ENCODE measurements at places on chromosomes 13 and 19.

DNA sequence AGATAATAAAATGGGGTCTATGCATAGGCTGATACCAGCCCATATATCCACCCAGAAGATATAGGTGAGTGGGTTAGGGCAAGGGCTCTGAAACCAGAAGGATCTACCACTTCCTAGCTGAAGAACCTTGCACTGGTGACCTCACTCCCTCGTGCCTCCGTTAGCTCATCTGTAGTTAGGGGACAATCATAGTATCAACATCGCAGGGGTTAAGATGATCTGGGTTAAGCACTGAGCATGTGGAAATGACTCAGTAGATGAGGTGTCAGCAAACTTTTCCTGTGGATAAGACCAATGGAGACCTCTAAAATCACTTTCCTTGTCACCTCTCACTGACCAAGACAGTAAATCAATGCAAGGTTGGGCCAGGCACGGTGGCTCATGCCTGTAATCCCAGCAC lies 30.5 kb downstream of the TNFSF14 start:
- DNase-seq = peak; percentile 64

DNA sequence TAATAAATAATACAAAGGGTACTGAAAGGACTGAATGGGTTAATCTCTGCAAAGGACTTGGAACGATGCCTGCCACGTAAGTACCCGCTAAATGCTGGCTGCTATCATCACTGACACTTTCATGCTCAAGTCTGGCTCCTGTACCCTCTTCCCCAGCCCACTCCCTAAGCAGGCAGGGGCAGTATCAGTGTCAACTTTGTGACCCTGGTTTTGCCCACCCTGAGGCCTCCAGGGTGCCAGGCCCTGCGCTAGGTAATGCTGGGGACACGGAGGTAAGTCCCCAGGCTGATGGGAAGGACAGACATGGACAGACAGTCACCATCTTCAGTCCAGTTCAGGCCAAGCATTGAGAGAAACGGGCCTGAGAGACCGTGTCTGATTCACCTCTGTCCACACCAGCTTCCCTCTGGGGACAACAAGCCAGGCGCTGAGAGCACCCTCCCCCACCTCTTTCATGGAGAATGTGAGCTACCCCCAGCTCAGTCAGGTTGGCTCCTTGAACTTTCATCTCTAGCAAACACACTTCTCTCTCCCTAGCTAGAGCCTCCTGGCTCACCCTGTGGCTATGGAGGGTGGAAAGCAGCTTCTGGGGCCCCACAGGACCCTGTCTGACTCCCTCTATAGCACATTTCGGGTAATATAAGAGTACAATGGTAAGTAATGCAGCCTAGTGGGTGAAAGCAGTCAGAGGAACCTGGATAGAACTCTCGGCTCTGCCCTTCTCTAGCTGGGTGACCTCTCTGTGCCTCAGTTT lies 800 bp downstream of the ETFB start:
- no peak for DNase-seq

DNA sequence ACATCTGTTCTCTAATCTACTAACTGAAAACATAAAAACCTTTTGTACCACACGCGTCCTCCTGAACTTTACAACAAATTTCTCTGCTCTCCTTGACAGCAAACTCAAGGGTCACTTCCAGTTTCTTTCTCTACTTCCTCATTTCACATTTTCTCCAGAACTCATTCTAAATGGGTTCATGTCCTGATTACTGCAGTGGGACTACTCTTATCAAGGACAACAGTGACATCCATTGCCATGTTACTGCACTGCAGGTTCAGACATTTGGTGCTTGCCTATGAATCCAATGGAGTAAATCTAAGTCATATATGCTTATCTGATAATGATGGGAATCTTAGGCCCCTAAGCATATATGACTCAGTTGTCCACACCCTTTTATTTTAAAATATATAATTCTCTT lies 35.3 kb downstream of the FPR3 start:
- DNase-seq = no peak

GRCh38 chr19:50377517-50377916 lies 1.3 kb downstream of the NR1H2 start:
- DNase-seq = no peak

DNA sequence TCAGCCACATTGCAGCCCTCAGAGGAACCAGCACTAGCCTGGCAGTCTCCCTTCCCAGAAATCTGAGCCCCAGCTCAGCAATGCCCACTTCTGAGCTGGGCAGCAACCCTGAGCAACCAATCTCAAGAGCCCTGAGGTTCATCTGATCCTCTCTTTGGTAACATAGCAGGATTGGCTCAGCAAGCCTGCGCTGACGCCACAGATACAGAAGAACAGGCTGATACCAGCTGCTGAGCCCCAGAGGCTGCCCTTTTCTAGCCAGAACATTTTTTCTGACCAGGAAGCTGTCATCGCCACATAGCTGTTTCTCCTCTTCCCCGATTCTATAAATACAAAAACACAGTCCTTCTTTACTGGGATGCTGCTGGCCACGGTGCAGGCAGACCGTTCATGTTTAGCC lies 59.8 kb downstream of the TRPM4 start:
- DNase-seq = no peak

- DNase-seq = peak; percentile 61
These were observed 53.3 kb downstream of the RFX2 start for GRCh38 chr19:6056801-6057650.

GRCh38 chr13:73873940-73874830 lies 260.0 kb downstream of the KLF12 start:
- no peak for DNase-seq

- DNase-seq = no peak
These were observed 19.9 kb upstream of the TINCR start for GRCh38 chr19:5587661-5588060.

- DNase-seq = no peak
These were observed 62.9 kb upstream of the SPATA13 start for GRCh38 chr13:24097667-24098066.

DNA sequence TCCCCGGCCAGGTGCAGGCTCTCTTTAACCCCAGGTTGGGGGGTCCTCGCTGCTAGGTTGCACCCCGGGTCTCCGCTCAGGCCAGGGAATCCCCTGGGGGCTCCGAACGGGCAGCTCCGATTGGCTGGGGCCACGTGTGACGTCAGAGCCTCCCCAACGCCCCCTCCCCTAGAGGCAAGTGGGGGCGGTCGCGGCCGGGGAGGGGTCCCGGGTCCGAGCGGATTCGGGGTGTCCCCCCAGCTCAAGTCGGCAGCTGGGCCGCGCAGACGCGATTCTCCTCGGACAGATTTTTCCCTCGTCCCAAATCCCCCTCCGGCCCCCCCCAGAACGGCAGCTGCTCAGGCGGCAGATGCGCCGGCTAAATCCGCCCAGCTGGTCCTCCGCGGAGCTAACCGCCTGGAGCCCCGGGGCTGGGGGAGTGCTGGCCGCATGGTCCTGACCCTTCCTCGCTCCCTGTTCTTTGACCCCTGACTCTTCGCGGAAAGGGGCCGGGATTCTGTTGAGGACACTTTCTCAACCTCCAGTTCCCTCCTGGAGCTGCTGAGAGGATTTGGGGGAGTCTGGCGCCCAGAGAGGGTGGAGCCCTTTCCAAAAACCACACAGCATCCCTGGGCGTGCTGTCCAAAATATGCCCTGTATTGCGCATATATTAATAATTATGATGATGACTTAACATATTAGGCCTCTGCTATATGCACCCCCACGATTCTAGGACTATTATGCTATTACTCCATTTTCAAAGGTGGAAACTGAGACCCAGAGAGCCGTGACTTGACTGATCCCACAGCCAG lies 25.4 kb upstream of the SEMA6B start:
- no peak for DNase-seq

DNA sequence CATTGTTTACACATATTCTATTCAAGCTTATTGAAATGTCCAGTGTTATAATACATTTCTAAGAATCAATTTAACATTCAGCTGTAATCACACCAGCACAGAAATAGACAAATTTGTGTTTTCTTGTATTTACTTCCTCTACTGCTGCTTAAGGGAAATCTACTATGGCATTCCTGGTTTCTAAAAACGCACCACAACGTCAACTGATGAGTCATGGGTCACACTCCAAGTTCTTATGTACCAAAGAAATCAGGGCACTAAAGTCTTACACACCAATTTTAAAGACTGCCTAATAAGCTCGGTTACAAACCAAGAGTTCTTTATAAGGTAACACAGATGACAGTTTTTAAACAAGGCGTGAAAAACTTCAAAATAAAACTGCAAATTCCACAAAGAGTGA lies 13.2 kb downstream of the LNX2 start:
- no peak for DNase-seq

GRCh38 chr13:80009760-80010159 lies 331.2 kb downstream of the SPRY2 start:
- no peak for DNase-seq

GRCh38 chr19:53007200-53007599 lies 6.5 kb upstream of the ERVV-1 start:
- no peak for DNase-seq

DNA sequence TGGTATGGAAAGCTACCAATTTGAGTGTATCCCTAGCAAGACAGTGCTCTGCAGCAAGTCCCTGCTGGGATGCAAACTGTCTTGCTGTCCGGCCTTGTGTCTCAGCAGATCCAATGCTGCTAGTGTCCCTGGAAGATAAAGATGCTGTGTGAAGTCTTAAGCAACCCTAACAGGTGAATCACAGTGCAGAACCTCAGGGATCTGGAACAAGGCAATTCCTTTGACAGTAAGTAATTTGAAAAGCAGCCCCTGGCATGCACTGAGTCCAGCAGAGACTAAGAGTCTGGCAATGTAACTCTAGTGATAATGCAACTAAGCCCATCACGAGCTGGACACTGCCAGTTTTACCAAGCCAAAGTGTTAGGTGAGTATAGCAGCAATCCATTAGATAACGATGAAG lies 1.7 kb upstream of the UCHL3 start:
- DNase-seq = no peak

- no peak for DNase-seq
These were observed 129.5 kb upstream of the MCF2L start for GRCh38 chr13:112839356-112840105.

- no peak for DNase-seq
These were observed 24.6 kb downstream of the DCT start for GRCh38 chr13:94454906-94455305.

GRCh38 chr13:80083853-80084676 lies 256.9 kb downstream of the SPRY2 start:
- no peak for DNase-seq

DNA sequence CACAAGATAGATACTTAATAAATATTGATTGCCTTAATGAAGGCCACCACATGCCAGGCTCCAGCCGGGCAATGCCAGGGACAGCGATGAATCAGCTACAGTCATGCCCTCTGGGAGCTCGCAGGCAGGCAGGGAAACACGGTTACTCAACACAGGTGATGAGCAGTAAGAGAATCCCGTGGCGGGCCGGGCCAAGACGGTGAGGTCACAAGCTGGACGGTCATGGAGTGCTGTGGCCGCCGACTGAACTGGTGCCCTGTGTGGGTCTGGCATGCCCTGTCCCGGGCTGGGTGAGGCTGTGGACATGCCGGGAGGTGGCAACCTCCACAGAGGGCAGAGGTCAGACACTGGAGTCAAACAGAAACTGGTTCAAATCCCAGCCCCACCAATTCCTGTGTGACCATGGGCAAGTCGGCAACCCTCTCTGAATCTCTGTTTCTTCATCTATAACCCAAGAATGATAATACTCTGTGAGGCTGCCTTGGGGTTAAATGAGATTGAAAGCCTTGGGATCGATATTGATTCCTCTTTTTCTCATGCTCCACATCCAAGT lies 13.2 kb upstream of the PAK4 start:
- peak; percentile 98 for DNase-seq

GRCh38 chr19:52498571-52498970 lies 28.9 kb upstream of the ZNF808 start:
- no peak for DNase-seq

DNA sequence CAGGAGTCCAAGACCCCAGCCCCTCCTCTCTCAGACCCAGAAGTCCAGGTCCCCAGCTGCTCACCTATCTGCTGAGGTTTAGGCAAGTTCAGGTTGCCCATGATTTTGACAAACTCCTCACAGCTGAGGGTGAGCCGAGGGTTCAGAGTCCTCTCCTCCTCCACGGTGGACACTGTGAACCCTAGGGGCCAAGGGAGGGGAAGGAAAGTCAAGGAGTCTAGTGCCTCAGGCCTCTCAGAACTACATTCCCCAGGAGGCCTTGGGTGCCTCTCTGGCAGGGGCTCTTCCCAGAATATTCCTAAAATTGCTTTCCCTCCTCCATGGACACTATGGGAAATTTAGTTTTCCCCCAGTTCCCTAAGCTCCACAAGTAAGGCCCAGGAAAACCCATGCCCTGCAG lies 3.3 kb upstream of the PHLDB3 start:
- no peak for DNase-seq

- DNase-seq = no peak
These were observed 883 bp downstream of the NPHS1 start for GRCh38 chr19:35851213-35852028.

- DNase-seq = no peak
These were observed 4.6 kb downstream of the NFIC start for GRCh38 chr19:3370728-3371591.

GRCh38 chr19:472005-472858 lies 11.4 kb upstream of the SHC2 start:
- DNase-seq = peak; percentile 85

DNA sequence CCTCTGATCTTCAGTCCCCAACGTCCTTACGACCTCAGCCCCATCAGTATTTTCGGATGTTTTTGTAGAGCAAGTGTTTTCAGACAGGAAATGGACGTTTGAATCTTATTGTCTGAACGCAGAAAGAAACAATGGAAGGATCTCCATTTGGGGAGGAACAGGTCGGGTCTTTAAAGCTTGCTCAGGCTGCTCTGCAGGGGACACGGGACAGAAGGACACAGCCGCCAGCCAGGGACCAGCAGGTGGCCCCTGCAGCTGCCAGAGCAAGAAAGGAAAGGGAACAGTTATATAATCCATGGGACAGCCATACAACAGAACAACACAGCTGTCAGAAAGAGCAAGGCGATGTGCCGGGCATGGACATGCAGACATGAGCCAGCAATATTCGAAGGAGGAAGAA lies 18.5 kb upstream of the IGLON5 start:
- DNase-seq = no peak

DNA sequence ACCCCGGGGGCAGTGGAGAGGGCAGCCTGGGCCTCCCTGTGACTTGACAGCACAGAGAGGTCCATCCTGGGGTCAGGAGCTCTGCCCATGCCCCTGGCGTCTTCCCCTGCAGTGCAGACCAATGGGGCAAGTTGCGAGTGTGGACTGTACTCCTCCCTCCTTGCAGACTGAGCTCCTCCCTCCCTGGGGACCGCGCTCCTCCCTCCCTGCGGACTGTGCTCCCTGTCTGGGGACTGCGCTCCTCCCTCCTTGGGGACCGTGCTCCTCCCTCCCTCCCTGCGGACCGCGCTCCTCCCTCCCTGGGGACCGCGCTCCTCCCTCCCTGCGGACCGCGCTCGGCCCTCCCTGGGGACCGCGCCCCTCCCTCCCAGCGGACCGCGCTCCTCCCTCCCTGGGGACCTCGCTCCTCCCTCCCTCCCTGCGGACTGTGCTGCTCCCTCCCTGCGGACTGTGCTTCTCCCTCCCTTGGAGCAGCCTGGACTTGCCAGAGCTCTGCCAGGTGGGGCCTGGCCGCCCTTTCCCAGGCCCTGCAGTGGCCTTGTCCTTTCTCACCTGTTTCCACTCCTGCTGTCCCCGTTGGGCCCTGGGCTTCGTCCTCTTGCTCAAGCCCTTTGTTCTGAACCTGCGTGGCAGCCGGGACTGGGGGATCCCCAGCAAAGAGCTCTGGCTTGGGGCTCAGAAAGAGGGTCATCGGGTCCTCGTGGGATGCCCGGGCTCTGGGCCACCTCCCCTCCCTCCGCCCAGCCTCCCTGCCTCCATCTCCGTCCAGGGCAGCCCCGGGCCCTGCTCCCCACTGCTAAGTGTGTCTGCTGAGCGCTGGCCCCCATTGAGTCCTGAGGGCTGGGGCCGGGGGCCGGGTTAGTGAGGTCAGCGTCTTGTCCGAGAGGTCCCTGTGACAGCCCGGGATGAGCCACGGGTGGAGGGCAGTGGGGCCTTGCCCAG lies 6.8 kb downstream of the GAMT start:
- no peak for DNase-seq

All from H54 (cell line).